A549 treated with RU486 at 1 μM for 4 hours (cell line): ENCODE measurements at places on chromosomes 16 and 17. TPM values are rescaled to one million over a fixed set of nuclear protein-coding genes. Genes with fewer than 3 reads are reported as not detected.

DECR2 gene
- total RNA-seq: 18.8 to 30.2 TPM (median 25.3 TPM) in 5 replicates

CD300LB gene
- 0.05 to 0.13 TPM (median 0.07 TPM) in 3 of 5 replicates, not detected in the others for total RNA-seq

SLFN11 gene
- 4.9 to 7.3 TPM (median 5.3 TPM) in 5 replicates for total RNA-seq

CNTNAP1 gene
- 4.3 to 6.5 TPM (median 5.8 TPM) in 5 replicates for total RNA-seq

RNF167 gene
- total RNA-seq: 88.1 to 164 TPM (median 124 TPM) in 5 replicates

SPATA20 gene
- 67.9 to 86.8 TPM (median 81.2 TPM) in 5 replicates for total RNA-seq

FBXL16 gene
- total RNA-seq: 1.7 to 3.4 TPM (median 2.9 TPM) in 5 replicates

FAAP100 gene
- 15.9 to 27.8 TPM (median 21.6 TPM) in 5 replicates for total RNA-seq

GINS3 gene
- 23.2 to 26.6 TPM (median 24.2 TPM) in 5 replicates for total RNA-seq

C17orf113 gene
- total RNA-seq: 0.59 to 0.90 TPM (median 0.74 TPM) in 5 replicates

ASPHD1 gene
- 18.0 to 30.1 TPM (median 26.7 TPM) in 5 replicates for total RNA-seq

ZFP3 gene
- total RNA-seq: 0.71 to 0.99 TPM (median 0.95 TPM) in 5 replicates

TEKT1 gene
- total RNA-seq: 0.06 to 0.12 TPM in 2 of 5 replicates, not detected in the others

GPR139 gene
- total RNA-seq: not detected in 5 replicates

NUBP2 gene
- 57.3 to 88.6 TPM (median 81.3 TPM) in 5 replicates for total RNA-seq

SLC38A8 gene
- total RNA-seq: not detected in 5 replicates

RSPRY1 gene
- 20.2 to 29.1 TPM (median 25.0 TPM) in 5 replicates for total RNA-seq

RBFOX1 gene
- not detected in 5 replicates for total RNA-seq

NPIPB8 gene
- total RNA-seq: not detected in 5 replicates

ATAD5 gene
- 1.7 to 5.4 TPM (median 4.8 TPM) in 5 replicates for total RNA-seq

TNK1 gene
- 1.5 to 2.1 TPM (median 1.9 TPM) in 5 replicates for total RNA-seq

PPP1R1B gene
- 0.13 TPM in 1 of 5 replicates, not detected in the others for total RNA-seq

ZG16 gene
- not detected in 5 replicates for total RNA-seq

CCDC92B gene
- total RNA-seq: 0.09 to 0.19 TPM (median 0.15 TPM) in 5 replicates

HNF1B gene
- 21.4 to 27.6 TPM (median 27.4 TPM) in 5 replicates for total RNA-seq

MARCHF10 gene
- 0.31 to 1.2 TPM (median 0.77 TPM) in 5 replicates for total RNA-seq

PPL gene
- 1.9 to 2.7 TPM (median 2.4 TPM) in 5 replicates for total RNA-seq

SOST gene
- total RNA-seq: not detected in 5 replicates

SETD6 gene
- total RNA-seq: 11.9 to 18.1 TPM (median 17.2 TPM) in 5 replicates

UBALD2 gene
- 49.9 to 93.6 TPM (median 74.1 TPM) in 5 replicates for total RNA-seq

NSF gene
- 18.7 to 23.4 TPM (median 21.7 TPM) in 5 replicates for total RNA-seq

KAT7 gene
- 25.7 to 30.5 TPM (median 27.2 TPM) in 5 replicates for total RNA-seq

WSCD1 gene
- 2.1 to 3.9 TPM (median 3.4 TPM) in 5 replicates for total RNA-seq

NLRC5 gene
- 2.6 to 4.6 TPM (median 3.5 TPM) in 5 replicates for total RNA-seq
